Pulmonary artery endothelial cell (primary cell): ENCODE measurements at places on chromosomes 1 and 21.

GRCh38 chr1:36232212-36233095 is 8.2 kb downstream of the THRAP3 start:
- DNase-seq, result no peak

GRCh38 chr1:19080721-19081120 is 124.2 kb upstream of the IFFO2 start:
- no peak for DNase-seq

DNA sequence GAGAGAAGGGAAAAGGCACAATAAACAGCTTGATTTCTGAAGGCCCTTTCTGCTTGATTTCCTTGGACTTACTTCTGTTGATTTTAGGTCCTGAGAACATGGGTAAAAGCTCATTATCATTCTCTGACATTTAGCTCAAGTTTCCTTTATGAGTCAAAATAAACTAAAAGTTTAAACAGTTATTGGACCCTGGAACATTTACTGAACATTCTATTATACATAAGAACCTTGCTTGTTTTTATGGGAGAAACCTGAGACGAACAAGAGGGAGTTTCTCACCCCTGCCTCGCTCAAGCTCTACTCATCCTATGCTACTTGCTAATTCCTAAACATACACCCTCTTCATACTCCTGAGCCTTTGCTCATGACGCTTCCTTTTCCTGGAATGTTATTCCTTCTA is 538.3 kb upstream of the PKN2 start:
- DNase-seq, result no peak

GRCh38 chr1:81340239-81340638 is 460.5 kb upstream of the ADGRL2 start:
- DNase-seq, result no peak

DNA sequence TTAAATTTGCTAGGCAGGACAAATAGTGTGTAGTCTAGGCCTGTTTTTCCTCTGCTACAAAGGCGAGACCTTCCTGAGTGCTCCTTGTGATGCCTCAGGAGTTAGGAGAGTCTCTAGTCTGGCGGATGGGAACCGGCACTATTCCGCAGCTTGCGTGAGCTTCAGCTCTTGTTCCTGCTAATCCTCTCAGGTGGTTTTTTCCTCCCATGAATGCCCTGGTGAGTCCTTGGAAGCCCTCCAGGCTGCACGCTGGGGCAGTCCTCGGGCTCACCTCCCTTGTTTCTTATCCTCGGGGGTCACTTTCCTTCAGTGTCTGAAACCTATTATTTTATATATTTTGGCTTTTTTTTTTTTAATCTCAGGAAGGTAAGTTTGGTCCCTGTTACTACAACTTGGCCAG is 28.2 kb downstream of the UTS2 start:
- no peak for DNase-seq

GRCh38 chr1:29963946-29964345 is 727.6 kb downstream of the PTPRU start:
- DNase-seq, result no peak
